ENCODE measurements at places on chromosomes 12 and 14.

DNA sequence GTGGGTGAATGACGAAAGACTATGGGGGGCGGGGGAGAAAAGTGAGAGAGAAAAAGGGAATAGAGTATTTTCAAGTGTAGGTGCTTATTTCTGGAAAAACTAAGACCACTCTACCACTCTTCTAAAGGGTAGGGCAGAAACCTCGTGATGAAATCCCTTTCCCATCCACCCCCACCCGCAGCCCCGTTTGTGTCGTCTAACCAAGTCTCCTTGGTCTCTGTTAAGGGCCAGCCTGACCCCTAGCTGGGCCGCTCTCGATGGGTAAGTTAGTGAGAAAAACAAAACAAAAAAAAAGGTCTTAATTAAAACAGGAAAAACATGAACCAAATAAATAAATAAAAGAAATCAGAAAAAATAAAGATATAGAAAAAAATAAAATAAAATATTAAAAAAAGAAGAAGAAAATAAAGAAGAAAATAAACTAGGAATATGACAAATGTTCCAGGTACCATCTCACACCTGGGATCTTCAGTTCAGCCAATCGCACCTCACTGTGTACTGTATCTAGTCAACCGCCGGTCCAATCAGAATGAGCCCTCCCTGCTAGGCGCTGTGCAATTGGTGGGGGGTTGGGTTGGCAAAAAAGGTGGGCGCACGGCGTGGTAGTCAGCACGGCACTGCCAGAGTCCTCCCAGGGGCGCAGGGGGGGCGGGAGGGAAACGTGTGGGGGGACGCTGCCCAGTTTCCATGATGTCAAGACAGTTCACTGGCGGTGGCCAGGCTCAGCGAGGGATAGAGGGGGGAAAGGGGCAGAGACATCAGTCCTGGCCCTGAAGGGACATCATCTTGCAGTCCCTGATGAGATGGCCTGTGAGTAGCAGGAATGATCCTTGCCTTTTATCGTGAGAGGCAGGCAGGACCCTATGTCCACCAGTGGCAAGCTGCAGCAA is 9.8 kb upstream of the CDH24 start:
- no peak for DNase-seq

DNA sequence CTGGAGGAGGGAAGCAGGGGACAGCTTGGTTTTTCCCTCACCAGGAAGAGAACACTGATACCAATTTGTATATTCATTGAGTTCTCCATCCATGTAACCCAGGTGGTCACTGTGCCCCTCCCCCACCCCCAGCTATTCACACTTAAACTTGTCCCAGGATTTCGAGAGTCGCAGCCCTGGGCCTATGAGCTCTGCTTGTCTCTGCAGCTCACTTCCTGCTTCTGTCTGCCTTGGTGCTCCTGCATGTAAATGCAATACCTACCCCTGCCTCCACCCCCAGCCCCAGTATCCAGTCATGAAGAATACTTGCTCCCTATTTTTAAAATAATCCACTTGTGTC is 452.2 kb downstream of the BCL11B start:
- no peak for DNase-seq

DNA sequence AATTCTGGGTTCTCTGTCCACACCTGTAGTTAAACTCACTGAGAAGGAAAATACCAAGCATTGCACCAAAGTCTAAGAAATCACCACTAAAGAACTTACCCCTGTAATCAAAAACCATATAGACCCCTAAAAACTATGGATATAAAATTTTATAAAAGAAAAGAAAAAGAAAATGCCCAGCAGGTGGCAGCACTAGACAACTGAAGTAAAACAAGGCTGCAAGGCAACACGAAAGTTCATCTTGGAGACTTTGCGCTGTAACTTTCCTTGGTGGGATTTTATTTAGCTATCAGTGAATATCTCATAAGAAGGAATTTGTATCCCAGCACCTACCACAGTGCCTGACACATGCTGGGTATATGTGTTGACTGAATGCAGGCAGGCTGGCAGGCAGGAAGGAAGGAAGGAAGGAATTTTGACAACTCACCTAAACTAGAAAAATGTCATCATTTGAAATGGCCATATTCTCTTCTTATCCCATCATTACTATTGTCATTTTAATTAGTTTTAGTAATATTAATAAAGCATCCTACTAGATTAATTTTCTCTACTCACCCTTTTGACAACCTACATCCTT is 68.2 kb upstream of the ETV6 start:
- DNase-seq: peak; percentile 57

GRCh38 chr12:10740182-10740581 is 17.1 kb upstream of the YBX3 start:
- no peak for DNase-seq

- no peak for DNase-seq
These were observed 6.1 kb downstream of the HOXC10 start for GRCh38 chr12:53991077-53991460.

DNA sequence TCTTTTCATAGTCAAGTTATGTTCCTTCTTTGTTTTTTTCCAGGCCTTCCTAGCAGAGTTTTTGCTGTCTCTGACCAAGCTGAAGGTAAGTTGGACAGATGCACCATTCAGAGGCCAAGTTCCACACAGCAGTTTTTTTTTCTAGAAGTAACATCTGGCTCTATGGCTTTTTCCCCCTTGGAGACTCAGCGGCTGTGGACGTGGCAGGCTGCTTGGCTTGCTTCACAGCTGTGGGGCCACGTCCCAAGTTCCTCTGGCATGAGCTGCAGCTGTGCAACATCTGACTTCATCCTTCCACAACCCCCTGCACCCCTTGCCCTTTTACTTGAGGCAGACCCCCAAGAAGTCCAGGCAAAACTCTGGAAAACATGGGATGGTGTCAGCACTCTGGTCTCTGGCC is 24.2 kb upstream of the RHOJ start:
- DNase-seq: no peak

DNA sequence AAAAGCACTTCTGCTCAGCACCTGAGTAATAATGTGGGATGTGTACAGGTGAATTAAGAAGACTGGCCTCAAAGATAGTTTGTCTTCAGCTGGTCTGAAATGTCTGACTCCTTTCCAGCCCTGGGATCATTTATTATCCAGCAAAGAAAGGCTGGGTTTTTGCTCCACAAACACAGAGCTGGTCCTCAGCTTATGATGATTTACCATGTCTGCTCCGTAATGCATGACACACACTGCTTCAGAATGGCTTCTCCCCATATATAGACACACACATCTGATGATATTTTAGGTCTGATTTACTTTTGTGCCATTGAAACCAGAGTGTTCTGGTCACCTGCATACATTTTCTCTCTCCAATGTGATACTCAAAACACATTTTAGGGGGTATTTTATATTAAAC is 225.0 kb downstream of the SLC25A21 start:
- DNase-seq: no peak

- DNase-seq: peak; percentile 44
These were observed 126.7 kb upstream of the CCDC196 start for GRCh38 chr14:66359500-66359899.

GRCh38 chr12:55659486-55660385 is 23.0 kb downstream of the OR10P1 start:
- no peak for DNase-seq

DNA sequence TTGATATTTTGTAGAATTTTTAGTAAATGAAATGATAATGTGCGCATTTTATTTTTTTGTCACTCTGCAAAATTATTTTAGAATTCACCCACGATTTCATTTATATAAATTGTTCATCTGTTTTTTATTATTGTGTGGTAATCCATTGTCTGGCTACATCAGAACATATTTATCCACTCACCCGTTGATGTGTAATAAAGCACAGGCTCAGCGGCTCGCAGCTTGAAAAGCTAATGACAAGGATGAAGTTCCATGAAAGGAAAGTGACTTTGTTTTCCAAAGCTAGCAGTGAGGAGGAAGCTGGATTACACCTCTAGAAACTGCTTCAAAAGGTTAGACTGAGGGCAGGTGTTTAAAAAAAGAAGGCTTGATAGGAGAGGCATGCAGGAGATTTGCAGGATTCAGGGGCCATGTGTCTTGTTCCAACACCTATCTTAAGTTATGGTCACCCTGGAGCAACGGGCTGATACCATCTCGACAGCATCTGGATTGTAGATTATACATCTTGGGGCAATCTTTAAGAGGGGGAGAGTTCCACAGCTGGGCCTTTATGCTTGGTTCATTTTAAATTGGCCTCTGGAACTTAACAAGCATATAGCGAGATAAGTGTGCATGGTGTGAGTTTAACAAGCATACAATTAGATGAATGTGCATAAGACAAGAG is 194.1 kb downstream of the TMTC3 start:
- DNase-seq: no peak

GRCh38 chr12:95286713-95287112 is 69.1 kb downstream of the VEZT start:
- DNase-seq: no peak

- no peak for DNase-seq
These were observed 32.4 kb downstream of the TTC8 start for GRCh38 chr14:88856786-88857366.

DNA sequence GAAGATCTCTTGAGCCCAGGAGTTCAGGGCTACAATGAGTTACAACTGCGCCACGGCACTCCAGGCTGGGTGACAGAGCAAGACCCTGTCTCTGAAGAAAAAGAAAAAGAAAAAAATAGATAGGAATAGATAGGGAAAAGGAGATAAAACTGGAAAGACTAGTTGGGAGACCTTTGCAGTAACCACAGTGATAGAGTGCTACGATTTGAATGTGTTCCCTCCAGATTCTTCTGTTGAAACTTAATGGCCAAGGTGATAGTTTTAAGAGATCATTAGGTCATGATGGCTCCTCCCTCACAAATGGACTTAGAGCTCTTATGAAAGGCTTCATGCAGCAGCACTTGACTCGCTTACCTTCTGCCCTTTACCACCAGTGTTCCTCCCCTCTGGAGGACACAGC is 13.5 kb upstream of the ATF1 start:
- no peak for DNase-seq

- DNase-seq: no peak
These were observed 69.2 kb upstream of the RGS6 start for GRCh38 chr14:71863049-71863448.

DNA sequence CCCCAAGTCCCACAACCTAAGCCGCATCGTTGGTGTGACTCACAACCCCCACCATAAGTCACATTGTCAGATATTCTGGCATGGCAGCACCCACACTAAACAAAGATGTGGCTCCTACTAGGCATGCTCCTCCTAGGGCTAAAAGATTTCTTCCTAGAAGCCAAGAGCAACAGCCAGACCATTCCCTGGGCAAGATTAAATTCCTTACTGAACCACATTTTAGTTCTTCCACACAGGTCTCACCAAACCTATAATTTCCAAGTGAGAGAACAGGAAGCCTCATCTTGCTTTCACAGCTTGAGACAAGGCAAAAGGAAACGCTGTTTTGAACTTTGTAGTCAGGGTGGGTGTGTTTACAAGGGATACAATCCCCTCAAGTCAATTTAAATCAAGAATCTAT is 632.8 kb downstream of the DIO2 start:
- DNase-seq: no peak

- no peak for DNase-seq
These were observed 485 bp downstream of the SENP1 start for GRCh38 chr12:48105321-48105866.

DNA sequence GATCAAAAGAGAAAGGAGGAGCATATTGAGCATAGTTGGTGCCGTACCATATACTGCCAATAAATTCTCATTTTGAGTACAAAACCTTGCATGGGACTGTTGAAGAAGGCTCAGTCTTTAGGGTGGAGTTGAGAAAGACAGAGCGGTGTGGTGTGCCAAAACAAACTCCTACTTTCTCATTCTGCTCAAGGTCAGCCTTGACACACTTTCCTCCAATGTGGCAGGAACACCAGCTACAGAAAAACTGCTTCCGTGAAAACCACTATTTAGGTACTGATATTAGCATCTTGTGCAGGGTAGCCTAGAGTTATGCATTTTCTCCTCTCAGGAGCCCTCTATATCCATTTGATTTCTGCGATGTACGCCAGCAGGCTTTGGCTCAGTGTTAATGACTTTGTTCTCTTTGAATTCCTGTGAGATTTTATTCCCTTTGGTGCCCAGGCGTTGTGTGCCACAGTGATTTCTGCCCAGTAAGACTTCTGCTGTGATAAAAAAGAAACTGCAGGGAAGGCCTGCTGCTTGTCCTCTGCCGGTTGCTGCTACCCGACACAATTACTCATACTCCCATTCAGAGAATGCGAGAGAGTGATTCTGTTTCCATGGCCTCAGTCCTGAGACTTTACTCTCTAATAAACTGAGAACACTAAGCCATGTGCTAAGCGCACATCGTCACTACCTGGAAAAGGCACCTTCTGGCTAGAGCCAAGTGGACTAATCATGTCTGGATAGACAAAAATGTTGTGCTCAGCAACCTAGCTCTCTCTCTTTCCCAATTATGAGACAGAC is 88.3 kb upstream of the MDM1 start:
- DNase-seq: no peak

DNA sequence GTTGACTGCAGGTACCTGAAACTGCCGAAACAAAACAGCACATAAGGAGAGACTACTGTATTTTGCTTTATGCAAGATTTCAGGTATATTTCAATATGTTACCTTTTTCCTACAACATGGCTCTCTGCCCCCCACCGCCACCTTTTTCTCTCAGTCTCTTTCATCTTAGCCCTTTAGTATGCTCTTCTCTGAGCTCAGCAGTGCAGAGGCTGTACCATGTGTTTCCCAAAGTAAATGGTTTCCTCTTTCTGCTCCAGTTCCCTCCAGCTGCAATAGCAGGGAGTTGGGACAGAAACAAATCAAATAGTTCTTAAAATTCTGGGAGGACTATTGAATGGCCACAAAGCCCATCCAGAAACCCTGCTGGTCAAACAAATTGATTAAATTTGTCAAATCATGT is 4.3 kb downstream of the AMN1 start:
- no peak for DNase-seq

DNA sequence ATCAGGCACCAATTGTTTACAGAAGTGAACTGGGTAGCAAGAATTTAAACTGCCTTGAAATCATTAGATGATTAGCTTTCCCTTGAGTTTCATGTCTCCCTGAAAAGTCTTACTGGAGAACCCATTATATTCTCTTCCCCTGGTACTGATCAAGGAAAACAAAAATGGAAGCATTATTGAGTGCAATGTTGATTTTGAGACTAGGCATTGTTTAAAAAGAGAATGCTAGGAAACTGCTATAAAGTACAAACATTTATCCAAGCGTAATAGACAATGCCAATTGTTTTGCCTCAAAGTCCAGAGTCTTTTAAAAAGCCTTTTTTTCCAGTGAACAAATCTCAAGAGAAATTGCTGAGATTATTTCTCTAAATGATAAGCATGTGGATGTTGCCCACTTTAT is 197.0 kb downstream of the CCER1 start:
- DNase-seq: no peak

GRCh38 chr12:124523071-124523470 is 44.3 kb downstream of the NCOR2 start:
- no peak for DNase-seq

- DNase-seq: no peak
These were observed 65.1 kb upstream of the NCOR2 start for GRCh38 chr12:124632519-124632984.

Measured in COLO829 (cell line).